ENCODE measurements at places on chromosomes 1 and 21.

GRCh38 chr1:1972976-1973715 is 30.4 kb downstream of the CFAP74 start:
- DNase-seq, result no peak

GRCh38 chr1:231093156-231093922 is 53.3 kb upstream of the FAM89A start:
- DNase-seq, result no peak

DNA sequence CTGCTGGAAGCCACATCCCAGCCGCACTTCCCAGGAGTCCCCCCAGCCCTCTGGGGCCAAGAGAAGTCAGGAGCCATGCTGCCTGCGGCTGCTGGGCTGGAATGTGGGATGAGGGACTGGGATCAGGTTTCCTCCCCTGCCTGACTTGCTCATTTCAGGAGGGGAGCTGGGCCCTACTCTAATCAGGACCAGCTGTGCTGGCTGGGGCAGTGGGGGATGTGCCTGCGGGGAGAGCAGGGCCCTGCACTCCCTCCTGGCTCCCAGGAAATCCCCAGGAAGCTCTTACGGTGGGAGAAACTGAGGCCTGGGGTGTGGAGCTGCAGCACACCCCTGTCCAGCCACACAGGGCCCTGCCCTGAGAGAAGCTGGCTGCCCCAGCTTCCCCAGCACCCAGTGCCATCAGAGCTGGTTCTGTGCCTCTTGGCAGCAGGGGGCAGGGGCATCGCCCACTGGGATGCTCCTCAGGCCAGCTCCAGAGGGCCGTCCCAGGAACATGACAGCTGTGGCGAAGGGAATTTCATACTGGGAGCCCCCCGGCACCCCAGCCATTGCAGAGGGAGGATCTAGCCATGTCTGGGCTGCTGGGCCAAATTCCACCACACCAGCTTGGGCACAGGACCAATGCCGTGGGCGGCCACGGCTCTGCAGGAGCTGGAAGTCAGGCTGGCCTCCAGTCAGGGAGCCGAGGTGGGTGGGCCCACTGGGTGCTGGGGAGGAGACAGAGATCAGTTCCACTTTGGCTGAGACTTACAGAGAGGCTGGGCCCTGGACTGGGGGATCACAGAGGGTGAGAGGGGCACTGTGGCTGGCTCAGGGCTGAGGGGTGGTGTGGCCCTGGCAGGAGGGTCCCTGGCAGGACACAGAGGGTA is 21.3 kb upstream of the PRSS38 start:
- DNase-seq, result peak; percentile 52

- no peak for DNase-seq
Observed at GRCh38 chr1:8161546-8162105, 135.5 kb upstream of the ERRFI1 start.

DNA sequence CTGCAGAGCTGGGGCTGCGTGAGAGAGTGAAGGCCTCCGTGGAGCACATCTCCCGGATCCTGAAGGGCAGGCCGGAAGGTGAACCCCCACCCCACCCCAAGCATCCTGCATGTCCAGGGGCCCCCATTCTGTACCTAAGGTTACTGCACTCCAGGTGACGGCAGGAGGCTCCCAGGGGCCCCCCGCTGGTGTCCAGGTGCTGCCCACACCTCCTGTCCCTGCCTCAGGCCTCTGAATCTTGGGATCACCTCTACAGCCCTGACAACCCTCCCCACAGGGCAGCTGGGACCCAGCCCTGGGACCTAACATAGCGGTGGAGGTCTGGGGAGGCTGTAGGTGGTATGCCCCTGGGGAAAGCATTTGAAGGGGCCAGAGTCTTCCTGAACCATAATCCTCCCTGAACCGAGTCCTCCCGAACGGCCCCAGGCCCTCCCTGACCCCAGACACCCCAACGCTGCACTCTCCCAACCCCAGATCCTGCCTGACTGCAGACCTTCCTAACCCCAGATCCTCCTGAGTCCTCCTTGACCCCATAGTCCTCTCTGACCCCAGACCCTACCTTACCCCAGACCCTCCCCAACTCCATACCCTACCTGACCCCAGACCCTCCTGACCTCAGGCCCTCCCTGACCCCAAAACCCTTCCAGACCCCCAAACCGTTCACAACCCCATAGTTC is 33.5 kb downstream of the TRIM11 start:
- no peak for DNase-seq

GRCh38 chr1:204974327-204974726 is 68.7 kb upstream of the CNTN2 start:
- no peak for DNase-seq

GRCh38 chr1:99069146-99069545 is 64.5 kb upstream of the PLPPR5 start:
- DNase-seq, result no peak

- DNase-seq, result no peak
Observed at GRCh38 chr1:11341901-11342552, 69.0 kb downstream of the UBIAD1 start.

- DNase-seq, result no peak
Observed at GRCh38 chr21:37665230-37666024, 250.8 kb downstream of the KCNJ6 start.

DNA sequence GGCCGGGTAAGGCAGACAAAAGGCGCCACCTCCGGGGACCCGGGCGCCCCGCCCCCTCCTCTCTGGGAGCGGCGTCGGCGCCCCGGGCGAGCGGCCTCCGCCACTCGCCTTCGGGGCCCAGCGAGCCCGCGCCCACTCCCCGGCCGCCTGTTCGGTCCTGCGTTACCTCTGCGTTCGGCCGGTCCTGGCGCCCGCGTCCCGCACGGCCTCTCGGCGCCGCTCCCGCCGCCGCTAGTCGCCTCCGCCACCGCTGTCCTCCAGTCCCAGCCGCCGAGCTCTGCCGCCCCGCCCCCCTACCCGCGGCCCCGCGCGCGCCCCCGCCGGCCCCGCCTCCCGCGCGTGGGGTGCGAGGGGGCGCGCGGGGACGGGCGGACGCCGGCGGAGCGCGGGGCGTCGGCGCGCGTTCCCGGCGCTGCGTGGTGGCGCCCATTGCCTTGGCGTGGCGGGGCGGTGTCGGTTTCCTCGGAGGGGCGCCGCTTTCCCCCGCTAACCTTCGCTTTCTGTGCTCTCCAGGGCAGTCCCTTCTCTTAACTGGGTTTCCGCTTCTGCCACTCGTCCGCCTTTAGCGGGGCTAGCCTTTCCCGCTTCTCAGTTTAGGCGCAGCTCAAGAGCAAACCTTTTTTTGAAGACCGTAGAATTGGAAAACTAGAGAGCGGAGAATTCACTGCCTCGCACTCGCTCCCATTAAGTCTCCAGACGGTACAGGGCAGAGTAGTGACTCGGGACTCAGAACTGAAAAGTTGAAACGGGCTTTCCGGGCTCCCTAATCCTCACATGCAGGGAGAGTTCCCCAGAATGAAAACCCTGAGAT is at the start of gene HP1BP3:
Gene HP1BP3, minus strand, starts transcription at position 279 of the 811 bp plus-strand sequence. CDS start 6,867 bp downstream, outside the sequence.
- no peak for DNase-seq

DNA sequence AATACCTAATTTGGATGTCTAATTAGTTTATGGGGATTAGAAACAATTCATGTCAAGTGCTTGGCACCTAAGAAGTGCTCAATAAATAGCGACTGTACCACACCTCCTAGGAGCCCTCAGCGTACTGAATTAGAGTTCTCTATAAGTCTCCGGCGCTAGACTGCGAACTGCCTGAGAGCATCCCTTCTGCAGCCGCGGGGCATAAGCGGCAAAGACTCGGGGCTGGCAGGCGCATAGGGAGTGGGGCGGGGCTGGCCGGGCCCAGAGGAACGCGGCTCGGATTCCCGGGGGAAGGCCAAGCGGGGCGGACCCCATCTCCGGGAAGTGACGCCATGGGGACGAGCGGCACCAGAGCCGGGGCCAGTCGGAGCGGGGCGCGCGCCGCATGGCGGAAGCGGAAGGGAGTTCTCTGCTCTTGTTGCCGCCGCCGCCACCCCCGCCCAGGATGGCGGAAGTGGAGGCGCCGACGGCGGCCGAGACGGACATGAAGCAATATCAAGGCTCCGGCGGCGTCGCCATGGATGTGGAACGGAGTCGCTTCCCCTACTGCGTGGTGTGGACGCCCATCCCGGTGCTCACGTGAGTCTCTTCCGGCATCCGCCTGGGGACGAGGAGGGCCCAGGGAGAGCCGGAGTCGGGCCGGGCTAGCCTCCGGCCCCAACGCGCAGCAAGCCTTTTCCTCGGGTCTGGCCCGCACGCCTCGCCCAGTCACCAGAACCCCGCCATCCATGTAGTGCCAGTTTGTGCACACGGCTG is at the start of gene TMEM222:
Gene TMEM222, plus strand, starts transcription at position 351 of the 756 bp plus-strand sequence. Its CDS starts 35 bp downstream, at position 386.
- peak; percentile 66 for DNase-seq

- no peak for DNase-seq
Observed at GRCh38 chr1:230144010-230144614, 77.1 kb downstream of the GALNT2 start.

DNA sequence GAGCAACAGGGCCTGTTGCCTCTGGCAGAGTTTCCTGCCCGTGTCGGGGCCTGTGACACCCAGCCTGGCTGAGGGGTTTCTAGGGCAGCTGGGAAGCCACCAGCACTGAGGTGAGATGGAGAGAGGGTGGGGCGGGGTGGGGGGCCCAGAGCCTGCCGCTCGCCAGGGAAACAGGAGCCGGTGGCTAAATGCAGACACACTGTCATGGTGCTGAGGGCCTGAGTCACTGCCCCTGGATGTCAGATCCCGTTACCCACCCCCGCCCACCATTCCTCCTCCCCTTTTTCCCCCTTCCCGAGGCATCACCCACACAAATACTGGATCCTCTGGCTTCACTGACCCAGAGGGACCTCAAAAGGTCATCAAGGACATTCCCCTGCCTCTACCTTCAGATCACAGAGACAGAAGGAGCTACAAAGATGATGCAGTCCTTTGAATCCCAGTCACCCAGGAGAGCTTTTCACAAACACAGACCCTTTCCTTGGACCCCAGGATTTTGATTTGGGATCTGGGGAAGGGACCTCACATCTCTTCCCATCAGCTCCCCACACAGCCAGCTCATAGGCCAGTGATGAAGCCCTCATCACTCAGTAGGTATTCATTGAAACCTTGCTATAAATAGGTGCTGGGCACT is 1.9 kb upstream of the HSPB7 start:
- DNase-seq, result no peak

- no peak for DNase-seq
Observed at GRCh38 chr1:85358702-85359438, 82.4 kb upstream of the BCL10 start.

DNA sequence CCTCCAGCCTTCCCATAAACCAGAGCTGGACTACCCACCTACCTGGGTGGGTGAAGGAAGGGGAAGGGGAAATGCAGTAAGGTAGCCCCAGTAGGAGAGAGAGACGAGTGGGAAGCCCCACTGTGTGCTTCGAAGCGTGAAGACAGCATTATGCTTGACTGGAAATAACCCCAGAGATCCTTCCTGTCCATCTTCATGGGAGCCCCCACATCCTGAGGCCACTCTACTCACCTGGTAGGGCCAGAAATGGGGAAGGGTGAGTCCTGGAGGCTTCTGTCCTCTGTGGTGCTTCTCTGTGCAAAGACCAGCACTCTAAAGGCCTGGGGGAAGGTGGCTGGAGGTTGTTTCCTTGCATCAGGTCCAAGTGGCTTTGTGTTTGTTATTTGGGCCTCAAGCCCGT is 10.0 kb upstream of the RASSF5 start:
- no peak for DNase-seq

DNA sequence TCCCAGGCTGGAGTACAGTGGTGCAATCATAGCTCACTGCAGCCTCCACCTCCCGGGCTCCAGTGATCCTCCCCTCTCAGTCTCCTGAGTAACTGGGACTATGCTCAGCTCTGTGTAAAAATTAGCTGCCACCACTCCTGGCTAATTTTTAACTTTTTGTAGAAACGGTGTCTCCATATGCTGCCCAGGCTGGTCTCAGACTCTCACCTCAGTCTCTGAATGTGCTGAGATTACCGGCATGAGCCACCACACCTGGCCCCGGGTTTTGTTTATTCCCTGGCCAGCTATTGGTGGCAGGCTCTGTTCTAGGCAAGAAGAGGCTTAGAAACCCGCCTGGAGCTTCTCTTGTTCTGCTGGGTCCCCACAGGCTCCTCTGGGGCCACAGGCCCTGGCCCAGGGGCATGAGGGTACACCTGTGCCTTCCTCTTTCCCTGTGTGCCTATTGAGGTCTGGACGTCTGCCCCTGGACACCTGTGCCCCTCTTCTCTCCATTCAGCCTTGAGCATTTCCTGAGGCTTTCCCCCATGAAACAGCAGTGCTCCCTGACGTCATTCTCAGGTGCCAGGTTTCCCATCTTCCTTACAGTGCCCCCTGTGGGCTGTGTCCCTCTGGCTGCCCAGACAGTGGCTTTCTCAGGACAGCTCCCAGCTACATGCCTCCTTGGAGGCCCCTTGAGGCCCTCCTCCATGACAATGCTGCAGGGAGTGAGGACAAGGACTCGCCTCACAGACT is 57.5 kb downstream of the PCP4 start:
- DNase-seq, result no peak

- no peak for DNase-seq
Observed at GRCh38 chr1:47751193-47751592, 246.0 kb downstream of the TRABD2B start.

Data from non-pigmented ciliary epithelial cell (primary cell).